ACHN (cell line): ENCODE measurements at places on chromosomes 6 and 20.

GRCh38 chr20:7971536-7972280 is 31.4 kb upstream of the HAO1 start:
- no peak for DNase-seq

- DNase-seq = no peak
Measured at GRCh38 chr20:25221592-25222460, 26.1 kb upstream of the PYGB start.

GRCh38 chr6:119757467-119757866 is 407.9 kb upstream of the MAN1A1 start:
- no peak for DNase-seq

DNA sequence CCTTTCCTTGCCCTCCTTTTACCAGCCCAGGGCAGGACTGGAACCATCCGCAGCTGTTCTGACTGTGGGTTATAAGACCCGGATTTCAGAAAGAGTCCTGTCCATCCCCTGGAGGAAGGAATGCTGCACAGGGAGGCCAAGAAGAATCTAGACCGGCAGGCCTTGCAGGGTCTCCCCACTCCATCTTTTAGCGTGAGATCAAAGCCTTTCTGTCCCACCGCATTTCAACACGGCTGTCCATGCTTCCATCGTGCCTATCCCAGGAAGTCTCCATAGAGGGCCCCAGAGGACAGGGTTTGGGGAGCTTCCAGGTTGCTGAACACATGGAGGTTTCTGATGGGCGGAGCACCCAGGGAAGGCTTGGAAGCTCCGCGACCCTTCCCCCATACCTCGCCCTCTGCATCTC is 79.3 kb upstream of the AGPAT4 start:
- peak; percentile 46 for DNase-seq

- DNase-seq = no peak
Measured at GRCh38 chr6:36418558-36418957, 24.1 kb downstream of the PXT1 start.

- DNase-seq = no peak
Measured at GRCh38 chr6:23696992-23697391, 429.0 kb upstream of the NRSN1 start.

DNA sequence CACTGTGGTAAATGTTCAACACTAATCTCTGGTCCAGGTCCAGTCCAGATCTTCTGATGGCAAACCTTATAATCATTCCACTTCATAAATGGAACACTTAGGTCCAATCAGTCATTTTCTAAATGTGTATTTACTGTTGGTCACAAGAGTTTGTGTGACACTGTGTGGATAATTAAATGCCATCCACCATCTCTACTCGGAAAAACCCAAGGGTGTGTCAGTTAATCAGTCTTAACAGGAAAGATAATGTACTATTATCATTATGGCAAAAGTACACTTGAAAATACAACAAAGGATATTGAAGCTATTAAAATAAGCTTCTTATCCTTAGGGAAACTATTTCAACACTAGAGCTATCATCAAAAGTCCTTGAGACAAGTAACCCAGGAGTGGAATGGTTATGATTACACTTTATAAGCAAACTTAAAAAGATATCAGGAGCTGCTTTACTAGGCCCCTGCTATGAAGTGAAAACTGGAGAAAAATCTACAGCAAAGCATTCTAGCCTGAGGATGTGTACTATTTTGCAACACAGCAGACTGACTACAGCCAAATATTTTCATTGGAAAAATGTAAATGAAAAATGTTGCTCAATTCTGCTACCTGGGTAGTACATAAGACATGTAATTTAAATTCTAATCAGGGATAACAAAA is 227.9 kb downstream of the LAMA2 start:
- DNase-seq = no peak

- no peak for DNase-seq
Measured at GRCh38 chr6:49110916-49111315, 352.1 kb downstream of the MMUT start.

DNA sequence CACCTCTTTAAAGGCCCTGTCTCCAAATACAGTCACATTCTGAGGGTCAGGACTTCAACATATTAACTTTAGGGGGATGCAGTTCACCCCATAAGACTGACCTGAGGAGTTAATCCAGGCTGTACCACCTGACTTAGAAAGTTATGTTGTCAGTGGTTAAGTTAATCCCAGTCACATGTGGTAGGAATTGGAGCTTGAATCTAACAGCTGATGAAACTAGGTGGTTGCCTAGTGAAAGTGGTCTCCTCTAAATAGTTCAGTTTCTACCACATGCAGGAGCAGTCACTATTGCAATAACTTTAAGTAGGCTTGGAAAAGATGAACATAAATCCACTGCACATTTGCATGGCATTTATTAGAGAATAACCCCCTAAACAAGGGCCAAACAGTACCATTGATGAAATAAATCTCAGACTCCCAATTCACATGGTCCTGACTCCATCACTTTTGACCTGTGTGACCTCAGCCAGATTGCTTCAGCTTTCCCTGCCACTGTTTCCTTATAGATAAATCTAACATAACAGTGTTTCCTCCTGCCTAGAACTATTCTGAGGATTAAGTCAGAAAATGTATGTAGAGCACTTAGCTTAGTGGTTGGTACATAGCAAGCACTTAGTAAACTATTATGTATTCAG is 20.1 kb downstream of the SAMD5 start:
- DNase-seq = no peak

GRCh38 chr6:6695625-6696276 is 107.2 kb downstream of the LY86 start:
- no peak for DNase-seq

GRCh38 chr6:101000341-101000740 is 119.2 kb upstream of the ASCC3 start:
- no peak for DNase-seq

- DNase-seq = no peak
Measured at GRCh38 chr6:10540073-10540746, 19.1 kb downstream of the GCNT2 start.

- no peak for DNase-seq
Measured at GRCh38 chr6:33373960-33374910, 17.4 kb upstream of the KIFC1 start.

DNA sequence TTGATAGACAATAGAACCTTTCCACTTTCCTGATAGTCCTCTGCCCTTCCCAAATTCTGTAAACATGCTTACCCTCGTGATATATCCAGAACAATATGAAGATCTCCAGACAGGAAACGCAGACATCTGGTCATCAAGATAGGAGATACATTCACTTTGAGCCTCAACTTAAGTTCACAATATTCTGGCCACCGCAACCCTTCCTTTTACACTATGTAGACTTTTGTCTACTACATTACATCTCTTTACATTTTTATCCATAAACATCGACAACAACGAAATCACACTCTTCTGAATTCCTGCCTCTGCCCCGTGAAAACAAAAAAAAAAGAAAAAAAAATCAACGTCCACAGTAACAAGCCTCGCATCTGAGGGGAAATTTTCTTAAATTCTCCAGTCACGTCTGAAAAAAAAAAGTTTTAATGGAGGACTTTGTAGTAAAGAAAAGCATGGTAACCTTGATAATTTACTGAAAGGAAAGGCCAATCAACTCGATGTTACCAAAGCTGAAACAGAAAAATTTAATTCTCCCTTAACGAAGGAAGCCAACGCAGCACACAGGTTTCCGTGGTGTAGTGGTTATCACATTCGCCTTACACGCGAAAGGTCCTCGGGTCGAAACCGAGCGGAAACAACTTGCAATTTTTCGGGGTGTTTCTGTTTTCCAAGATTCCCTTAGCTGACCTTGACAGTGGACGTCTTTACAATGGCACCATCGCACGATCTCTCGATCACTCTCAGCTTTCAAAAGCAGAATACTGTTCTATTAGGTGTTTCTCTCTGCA is 21.8 kb downstream of the POM121L2 start:
- DNase-seq = no peak

- DNase-seq = no peak
Measured at GRCh38 chr20:22063753-22064152, 358.3 kb downstream of the PAX1 start.

- no peak for DNase-seq
Measured at GRCh38 chr20:55513954-55514353, 491.4 kb downstream of the CBLN4 start.

- no peak for DNase-seq
Measured at GRCh38 chr6:12749531-12750379, 33.2 kb downstream of the PHACTR1 start.

DNA sequence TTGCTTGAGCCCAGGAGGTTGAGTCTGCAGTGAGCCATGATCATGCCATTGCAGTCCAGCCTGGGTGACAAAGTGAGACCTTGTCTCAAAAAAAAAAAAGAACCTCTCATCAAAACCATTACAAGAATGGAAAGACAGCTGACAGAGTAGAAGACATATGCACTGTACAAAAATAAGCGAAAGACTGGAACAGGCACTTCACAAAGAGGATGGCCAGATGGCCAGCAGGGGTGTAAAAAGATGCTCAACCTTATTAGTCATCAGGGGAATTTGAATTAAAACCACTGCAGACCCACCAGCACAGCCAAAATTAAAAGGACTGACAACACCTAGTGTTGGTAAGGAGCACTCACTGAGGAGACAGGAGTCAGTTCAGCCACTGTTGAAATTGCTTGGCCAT is 13.5 kb upstream of the TAF4 start:
- DNase-seq = no peak

GRCh38 chr6:34132486-34133185 is 13.3 kb downstream of the GRM4 start:
- peak; percentile 42 for DNase-seq

DNA sequence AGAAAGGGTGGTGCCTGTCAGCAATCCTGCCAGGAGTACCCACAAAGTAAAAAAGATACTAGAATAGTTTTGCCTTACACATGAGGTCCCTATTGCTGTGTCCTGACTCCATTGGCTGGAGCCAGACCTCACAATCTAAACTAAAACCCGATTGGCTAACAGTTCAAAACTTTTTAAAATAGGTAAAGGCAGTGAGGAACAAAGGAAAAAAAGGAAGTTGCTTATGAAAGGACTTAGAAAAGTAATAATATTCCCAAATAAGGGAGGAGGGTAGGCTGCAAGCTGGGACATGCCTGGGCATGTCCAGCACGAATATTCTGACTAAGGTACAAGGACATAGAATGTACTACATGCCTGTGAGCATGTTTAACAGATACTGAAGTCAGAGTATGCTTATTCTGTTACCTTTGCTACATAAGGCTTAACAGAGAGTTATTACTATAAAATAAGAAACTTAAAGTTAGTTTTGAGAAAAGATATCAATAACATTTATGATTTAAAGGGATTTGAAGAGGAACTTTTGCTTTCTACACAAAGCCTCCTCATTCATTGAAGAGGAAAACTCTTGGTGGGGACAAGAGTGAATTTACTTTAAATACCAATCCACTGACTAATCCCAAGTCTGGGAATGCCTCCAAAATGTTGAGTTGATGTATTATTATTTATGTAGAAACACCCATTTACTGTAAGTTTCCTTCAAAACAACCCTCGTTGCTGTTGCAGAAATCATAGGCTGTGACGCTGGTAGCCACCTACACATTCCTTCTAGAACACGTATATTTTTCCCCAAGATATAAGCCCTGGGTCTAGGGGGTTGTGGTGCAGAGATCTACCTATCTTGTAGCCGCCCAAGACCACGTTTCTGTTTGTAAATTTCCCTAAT is 8.2 kb upstream of the MTHFD1L start:
- DNase-seq = peak; percentile 86

GRCh38 chr6:10999994-11000393 is 44.1 kb downstream of the ELOVL2 start:
- no peak for DNase-seq

DNA sequence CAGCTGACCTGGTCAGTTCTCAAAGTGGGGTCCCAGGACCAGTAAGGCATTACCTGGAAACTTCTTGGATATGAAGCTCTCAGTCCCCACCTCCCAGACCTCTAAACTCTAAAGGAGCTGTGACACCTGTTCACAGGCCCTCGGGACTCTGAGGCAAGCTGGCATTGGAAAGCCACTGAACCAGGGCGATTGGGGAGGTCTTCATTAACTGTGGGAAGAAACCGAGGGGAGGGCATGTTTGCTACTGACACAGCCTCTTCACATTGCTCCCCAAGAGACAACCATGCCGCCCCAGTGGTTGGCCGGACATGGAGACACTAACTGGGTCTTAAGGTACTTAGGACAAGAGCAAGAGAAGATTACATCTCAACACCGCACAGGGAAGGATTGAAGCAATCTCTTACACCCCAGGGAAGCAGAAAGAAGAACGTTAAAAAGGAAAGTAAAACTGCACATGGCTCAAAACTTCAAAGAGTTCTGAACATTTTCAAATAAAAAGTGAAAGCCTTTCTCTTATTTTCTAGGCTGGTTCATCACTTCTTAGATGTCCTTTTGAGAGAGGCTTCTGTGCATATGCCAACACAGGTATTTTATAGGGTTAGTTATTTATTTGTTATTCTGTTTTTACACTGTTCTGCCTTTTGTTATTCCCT is 210.0 kb upstream of the CST7 start:
- DNase-seq = no peak

DNA sequence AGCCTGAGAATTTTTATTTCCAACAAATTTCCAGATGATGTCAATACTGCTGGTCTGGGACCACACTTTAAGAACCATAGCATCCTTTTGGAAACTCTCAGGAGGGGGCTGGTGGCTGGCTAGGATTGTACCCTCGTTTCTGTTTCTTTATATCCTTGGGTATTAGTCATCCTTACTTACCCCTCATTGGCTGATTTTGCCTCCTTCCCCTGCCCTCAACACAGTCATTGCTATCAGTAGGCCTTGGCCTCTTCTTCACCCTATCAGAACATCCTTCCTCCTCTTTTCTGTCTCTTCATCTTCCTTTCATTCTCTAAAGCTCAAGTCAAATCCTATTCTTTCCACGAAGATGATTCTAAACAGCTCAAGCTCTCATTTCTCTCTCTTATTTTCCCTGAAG is 148.5 kb downstream of the ELOVL4 start:
- DNase-seq = no peak

- peak; percentile 70 for DNase-seq
Measured at GRCh38 chr6:144013486-144013909, 5.4 kb upstream of the PLAGL1 start.

- DNase-seq = no peak
Measured at GRCh38 chr6:124073820-124074587, 270.3 kb downstream of the NKAIN2 start.

GRCh38 chr20:62924442-62925075 is 1.7 kb downstream of the DIDO1 start:
- no peak for DNase-seq
